RKO (cell line): ENCODE measurements at places on chromosomes 16 and 17.

- DNase-seq, result no peak
Measured at GRCh38 chr17:64174686-64175456, 44.9 kb upstream of the ERN1 start.

GRCh38 chr17:15884731-15885130, 60.2 kb upstream of the ADORA2B start:
- no peak for DNase-seq

DNA sequence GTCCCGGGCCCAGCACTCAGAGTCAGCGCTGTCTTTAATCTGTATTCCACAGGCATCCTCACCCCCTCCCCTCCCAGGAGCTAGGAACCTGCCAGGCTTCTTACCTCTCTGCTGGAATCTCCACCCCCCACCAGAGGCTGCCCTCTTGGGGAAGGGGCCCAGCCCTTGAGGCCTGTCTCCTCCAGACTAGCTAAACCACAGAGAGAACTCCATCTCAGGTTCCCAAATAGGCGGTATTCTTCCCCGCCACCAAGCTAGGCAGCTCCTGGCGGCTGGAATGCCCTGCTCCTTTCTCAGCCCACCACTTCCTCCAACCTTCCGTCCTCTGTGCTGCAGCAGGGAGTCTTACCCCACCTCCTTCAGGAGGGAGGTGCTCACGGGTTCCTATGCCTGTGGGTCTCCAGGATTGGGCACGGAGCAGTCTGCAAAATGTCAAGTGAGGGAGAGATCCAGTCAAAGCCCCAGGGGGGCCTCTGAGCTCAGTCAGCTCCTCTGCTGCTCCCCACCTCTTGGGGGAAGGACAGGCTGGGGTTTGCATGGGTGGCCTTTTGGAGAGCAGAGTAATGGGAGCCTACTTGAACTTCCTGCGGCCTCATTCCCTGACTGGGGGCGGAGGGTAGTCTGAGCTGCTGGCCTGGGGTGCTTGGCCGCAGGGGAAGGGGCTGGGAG, 55.7 kb downstream of the SREBF1 start:
- DNase-seq, result no peak

DNA sequence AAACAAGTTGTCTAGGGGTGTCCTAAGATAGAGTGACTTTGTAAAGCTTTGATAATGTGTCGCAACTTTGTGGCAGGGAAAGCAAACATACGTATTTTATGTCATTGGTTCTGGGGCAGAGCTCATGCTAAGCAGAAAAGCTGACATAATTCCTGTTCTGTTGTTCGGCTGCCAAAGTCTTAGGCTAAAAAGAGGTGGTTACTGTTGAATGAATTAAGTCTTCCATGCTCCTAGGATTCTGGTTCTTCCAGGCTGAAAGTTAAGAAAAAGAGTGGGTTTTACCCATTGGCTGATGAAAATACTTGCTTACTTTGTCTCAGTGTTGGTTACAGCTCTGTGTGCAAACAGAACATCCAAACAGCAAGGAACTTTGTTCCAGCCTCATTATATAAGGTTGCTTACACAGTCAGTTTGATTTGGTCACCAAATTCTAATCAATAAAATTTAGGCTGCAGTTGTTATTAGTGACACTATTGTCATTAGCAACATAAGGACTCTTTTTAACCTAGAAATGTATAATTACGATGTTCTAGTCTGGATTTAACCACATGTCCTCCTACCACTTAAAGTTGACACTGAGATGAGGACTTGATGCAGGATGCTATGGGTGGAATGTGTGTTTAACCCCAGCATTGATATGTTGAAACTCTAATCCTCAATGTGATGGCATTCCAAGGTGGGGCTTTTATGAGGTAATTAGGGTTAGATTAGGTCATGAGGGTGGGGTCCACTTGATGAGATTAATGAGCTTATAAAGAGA, 114.0 kb upstream of the GOT2 start:
- DNase-seq, result no peak

DNA sequence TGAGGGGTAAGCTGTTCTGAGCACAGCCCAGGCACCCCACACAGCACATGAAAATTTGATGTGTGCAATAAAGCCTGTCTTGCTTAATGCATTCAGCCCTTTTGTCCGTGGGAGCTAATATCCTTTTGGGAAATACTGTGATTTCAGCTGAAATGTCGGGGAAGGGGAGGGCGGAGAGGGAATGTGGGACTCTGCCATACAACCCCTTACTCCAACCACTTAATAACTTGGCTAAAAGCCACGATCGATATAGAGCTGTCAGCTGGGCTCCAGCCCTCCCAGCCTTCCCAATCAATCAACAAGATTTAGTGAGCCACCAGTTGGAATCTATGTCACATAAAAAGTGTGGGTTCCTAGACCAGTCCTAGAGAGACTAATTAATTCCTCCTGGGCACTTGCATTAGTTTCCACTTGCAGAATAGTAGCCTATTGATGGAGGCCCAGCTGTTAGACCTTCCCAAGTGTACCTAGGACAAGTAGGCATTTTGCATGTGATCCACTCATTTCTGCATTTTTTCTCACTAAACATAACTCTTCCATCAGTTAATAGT, 82.7 kb upstream of the PIRT start:
- DNase-seq, result no peak

DNA sequence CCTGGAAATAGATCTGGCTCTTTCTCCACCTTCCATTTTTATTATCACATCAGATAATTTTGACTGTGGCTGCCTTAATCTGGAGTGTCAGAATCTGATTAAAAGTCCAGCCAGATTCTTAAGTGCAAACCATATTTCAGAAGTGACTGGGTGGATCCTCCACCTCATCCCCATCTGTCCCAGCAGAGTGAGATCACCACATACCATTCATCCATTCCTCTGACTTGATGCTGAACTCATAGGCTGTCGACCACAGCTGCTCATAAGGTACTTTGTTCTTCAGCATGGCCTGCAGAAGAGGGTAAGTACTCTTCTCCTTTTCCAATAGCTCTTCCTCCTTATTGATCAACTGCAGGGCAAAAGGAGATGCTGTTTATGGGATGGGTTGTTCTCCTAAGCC, 53.5 kb downstream of the DNAH3 start:
- DNase-seq, result peak; percentile 37

DNA sequence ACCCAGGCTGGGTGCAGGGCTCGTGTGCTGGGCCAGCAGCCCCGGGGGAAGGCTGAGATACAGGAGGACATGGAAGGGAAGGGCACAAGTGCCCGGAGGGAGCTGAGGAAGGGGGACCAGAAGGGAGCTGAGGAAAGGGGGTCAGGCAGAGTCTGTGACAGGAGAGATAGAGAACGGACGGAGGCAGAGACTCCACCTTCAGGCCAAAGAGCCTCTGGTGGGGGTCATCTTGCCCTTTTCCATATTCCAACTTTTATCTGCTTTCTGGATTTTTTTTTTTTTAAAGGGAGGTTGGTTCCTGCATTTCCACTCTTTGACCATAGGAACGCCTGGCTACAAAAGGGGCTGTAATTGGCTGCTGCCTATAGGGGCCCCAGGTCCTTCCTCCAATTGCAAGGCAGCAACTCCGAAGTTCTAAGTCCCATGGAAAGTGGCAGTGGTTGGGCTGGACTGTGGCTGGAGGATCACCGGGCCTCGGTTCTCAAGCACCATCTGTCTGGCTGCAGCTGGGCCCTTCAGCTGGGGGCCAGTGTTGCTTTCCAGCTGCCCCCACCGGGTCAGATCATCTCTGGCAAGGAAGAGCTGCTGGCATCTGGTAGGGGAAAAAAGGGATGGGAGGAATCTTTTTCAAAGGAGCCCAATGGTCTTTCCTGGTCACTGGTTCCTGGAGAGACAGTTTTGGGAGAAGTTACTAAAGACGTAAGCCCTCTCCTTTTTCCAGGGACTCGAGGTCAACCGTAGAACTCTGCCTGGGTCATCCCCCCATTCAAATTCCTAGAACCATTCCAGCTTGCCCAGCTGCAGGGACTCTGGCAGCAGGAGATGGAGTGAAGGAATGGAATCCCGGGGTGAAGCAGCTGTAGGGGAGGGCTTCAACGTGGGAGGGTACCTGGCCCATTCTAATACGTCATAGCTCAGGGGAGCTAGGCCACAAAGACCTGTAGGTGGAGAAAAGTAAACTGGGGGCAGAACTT, 13.1 kb upstream of the MRPS23 start:
- DNase-seq, result no peak

DNA sequence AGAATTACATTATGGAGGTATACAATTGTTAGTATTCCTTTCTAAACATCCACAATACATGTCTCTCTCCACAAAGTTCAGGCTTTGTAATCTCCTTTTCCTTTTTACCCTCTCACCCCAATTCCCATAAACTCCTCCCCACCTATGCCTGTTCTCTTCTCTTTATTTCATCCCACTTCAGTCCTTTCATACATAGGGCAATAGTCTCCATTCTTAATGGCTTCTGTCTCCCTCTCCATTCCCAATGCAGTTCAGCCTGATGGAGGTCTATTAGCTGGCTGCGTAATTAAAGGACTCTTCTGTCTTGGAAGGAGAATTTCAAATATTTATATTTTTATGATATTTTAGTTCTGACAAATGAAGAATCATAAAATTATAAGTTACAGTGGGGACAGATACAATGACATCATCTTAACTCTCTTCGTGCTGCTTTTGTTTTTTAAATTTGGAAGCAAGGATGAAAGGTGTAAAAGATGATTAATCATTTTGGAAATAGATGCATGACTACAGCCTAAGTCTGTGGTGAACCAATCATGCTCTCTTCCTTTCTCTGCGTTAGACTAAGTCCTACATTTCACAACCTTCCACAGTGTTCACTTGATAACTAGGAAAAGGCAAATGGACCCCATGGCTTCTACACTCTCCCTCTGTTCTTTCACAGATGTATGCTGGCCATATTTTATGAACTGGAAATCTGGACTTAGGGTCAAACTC, 11.2 kb upstream of the FAM20A start:
- no peak for DNase-seq

GRCh38 chr16:89602273-89602951, 11.0 kb upstream of the DPEP1 start:
- DNase-seq, result peak; percentile 93

- peak; percentile 30 for DNase-seq
Measured at GRCh38 chr16:70685061-70685937, 554 bp downstream of the MTSS2 start.

- no peak for DNase-seq
Measured at GRCh38 chr17:6472517-6472916, 28.3 kb downstream of the PIMREG start.

GRCh38 chr17:73934696-73935095, 268.8 kb upstream of the RPL38 start:
- no peak for DNase-seq

GRCh38 chr16:3171181-3171854, 16.7 kb upstream of the OR1F1 start:
- no peak for DNase-seq

DNA sequence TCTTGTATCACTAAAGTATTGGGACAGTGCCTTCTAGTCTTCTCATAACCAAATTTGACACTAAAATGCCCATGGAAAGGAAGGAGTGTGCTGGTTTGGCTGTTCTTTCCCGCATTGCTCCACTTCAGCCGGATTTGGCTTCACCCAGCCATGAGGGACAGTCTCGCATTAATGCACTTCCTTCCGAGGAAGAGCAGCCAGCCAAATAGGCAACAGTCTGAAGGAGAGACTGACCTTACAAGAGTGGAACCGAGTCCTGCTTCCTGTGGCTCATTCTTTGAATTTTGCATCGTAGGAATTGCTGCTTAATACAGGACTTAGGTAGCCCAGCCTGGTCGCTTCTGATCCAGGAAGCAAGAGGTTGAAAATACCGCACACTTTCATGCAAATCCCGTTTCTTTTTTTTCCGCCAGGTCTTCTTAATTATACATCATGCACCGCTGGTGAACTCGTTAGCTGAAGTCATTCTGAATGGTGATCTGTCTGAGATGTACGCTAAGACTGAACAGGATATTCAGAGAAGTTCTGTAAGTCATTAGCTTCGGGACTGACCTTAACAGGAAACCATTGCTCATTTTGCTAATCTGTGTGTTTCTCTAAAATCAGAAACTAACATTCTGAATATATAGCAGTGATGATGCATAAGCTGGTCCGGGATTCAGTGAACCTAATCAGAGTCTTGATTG, 38.2 kb downstream of the CLEC16A start:
- DNase-seq, result no peak

DNA sequence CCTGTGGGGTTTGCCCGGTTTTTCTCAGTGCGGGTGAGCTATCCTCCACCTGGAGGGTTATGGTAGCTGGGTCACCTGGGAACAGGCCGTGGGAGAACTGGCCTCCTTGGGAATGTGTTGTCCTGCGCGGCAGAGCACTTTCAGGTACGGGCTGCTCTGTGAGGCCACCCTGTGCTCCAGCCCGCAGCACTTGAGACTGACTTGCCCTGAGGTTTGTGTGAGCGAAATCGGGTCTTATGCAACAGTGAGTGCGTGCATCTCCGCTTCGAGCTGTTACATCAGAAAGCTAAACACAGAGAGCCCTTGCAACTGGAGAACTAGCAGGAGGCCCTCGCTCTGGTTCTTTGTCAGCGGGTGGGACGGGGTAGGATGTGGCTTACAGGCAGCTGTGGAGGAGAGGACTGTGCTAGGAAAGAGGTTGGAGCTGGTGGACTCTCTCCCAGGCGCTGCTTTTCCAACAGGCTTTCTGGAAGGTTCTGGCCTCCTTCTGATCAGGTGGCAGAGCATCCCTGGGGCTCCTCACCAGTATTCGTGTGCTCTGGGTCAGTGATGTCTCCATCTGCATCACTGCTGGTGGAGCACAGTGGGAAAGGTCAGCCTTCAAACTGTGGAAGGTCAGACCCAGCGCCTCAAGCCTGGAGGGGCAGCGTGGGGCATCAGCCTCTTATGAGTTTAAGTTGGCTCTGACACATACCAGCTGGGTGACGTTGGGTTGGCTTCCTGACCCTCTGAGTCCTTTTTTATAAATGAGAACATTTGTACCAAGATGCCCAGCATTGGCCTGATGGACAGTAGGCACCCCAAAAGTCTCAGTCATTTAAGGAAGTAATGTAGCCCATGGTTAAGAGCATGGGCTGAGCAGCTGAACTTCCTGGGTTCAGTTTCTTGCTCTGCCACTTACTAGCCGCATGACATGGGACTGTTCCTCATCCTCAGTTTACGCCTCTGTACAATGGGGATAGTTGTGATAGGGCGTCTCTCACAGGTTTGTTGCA, 76.3 kb downstream of the KSR1 start:
- no peak for DNase-seq

DNA sequence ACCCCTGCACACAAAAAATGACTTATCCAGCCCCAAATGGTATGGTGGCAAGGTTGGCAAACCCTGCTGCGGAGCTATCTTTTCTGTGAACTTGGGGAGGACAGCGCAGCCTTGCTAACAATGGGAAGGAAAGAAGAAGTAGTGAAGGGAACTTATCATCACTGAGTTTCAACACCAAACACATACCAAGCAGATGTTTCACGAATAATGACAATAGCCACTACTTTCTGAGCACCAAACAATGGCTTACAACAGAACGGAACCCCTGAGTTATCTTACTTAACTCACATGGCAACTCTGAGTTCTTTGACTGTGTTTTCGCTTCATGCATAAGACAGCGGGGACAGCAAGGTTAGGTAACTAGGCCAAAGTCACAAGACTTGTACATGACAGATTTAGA, 148.9 kb downstream of the XYLT1 start:
- DNase-seq, result no peak
